Fibroblast of gingiva (primary cell): ENCODE measurements at places on chromosomes 7 and 10.

GRCh38 chr10:5293691-5294550 is 70.8 kb upstream of the UCN3 start:
- DNase-seq = no peak

DNA sequence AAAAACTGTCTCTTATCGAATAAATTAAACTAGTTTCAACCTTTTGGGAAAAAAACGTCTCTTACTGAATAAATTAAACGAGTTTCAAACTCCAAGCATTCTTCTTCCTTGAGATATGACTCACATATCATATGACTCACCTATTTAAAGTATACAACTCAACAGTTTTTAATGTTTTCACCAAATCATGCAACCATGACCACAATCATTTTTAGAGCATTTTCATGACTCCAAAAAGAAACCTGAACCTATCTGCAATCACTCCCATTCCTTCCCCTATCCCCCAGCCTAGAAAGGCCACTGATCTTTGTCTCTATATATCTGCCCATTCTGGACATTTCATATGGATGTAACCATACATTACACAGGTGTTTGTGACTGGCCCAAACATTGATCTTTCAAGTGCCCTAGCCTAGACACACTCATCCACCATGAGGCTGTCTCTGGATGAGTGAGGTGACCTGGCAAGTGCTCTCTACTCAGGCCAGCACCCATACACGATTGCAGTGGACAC is 115.3 kb downstream of the PIP4K2A start:
- DNase-seq = peak; percentile 40

DNA sequence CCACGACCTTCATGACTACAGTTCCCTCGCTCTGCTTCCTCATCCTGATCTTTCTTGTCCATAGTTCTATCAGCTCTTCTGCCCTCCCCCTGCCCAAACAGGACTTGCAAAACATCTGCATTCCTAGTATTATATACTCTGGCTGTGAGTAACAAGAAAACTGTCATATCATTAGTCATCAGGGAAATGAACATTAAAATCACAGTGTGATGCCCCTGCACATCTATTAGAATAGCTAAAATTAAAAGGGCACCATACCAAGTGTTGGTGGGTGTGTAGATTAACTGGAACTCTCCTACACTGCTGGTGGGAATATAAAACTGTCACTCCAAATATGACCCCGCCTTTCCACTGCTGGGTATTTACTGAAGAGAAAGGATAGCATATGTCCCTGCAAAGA is 141.8 kb downstream of the C7orf25 start:
- DNase-seq = no peak

DNA sequence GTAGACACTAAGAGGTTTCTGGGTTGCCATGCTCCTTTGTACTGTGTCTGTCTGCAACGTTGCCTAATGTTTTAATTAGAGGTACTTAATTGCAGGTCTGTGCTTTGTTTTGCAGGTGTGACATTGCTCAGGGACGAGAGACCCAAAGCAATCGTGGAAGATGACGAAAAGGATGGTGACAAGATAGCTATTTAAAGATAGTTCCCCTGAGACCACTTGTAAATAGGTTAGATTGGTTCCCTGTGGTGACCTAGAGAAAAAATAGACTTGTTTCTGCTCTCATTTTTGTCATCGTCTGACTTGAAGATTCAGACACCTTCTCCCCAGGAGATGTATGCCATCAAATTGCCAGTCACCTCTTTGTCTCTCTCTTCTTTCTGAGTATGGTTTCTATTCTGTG is 20.1 kb downstream of the PPP1R17 start:
- DNase-seq = no peak

DNA sequence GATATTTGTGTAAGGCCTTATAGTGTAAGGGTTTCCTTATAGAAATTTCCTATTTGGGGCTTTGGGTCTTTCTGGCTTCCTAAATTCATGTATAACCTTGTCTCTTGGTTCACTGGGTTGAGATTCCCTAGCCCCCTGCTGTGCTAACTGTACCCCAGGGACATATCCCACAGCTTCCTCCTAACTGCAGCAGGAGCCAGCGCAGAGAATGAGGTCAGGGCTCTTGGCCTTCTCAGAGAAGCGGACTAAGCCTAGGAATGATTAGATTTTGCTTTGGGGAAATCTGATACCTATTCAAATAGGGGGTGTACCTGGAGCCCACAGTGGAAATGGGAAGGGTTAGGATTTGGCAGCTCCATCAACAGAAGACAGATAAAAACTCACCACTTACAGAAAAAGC is 138.1 kb upstream of the EFCAB10 start:
- no peak for DNase-seq

DNA sequence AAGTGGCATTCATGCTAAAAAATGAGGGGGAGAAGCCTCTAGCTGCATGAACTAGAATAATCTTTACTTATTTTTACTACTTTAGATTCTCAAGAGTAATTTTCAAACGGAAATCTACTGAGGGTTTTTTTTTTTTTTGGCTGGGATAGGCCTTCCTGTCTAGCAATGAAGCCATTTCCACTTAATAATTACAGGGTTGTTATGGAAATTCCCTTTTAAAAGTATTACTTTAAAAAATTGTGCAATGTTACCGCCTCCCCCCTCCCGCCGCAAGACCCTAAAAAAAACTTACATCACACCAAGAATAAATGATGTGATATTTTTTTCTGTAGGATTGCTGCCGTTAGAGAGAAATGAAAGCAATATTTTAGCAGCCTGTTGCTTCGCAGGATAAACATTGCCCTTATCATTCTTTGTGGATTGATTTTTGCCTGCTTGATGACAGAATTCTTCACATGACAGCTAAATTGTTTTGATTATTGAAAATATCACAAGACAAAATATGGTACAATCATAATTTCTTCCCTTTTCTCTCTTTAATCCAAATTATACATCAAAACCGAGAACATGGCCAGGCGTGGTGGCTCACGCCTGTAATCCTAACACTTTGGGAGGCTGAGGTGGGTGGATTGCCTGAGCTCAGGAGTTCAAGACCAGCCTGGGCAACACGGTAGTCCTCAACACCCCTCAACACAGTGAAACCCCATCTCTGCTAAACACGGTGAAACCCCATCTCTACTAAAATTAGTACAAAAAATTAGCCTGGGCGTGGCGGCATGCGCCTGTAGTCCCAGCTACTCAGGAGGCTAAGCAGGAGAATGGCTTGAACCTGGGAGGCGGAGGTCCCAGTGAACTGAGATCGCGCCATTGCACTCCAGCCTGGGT is 32.8 kb downstream of the ARL4A start:
- no peak for DNase-seq

- no peak for DNase-seq
Observed at GRCh38 chr10:116679351-116679750, 58.6 kb downstream of the PNLIPRP2 start.

DNA sequence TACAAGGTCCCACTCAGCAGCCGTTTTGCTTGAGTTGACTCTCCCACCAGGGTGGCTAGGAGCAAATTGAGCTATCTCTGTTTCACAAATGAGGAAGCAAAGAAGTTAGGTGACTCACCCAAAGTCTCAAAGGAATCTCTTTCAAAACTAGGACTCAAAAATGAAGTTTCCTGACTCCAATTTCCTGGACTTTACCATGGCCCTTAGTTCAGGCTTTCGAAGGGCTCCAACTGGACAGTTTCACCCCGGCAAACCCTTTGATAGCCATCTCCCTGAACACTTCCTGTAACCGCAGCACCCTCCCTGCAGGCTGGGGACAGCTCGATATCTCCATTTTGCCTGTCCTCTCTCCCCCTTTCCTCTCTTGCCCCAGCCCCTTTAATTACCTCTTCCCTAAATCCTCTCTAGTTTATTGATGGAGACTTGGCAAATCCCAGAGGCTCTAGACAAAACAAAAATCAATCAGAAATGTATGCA is 4.7 kb upstream of the AFAP1L2 start:
- DNase-seq = no peak

- DNase-seq = no peak
Observed at GRCh38 chr10:77562742-77563141, 74.9 kb downstream of the KCNMA1 start.

GRCh38 chr10:3995302-3996210 is 210.5 kb upstream of the KLF6 start:
- peak; percentile 21 for DNase-seq

DNA sequence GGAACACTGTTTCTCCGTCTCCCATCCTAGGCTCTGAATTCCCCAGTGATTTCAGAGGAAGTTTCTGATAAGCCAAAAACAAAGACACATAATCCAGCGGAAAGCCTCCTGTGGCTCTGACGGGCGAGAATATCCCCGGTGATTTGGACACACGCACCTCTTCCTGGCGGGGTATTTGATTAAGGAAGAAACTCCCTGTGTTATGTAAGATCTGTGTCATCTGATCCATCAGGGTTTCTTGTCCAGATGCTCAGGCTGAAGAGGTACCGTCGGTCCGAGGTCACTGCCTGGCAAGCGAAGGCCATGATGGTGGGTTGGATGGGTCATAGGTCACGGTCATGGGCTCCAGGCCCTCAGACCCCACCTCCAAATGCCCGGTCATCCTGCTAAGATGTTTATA is 39.6 kb upstream of the DNAJB6 start:
- DNase-seq = no peak

GRCh38 chr10:98047009-98047741 is 16.8 kb upstream of the CRTAC1 start:
- no peak for DNase-seq

GRCh38 chr7:1659696-1660095 is 10.4 kb upstream of the ELFN1 start:
- DNase-seq = peak; percentile 87

DNA sequence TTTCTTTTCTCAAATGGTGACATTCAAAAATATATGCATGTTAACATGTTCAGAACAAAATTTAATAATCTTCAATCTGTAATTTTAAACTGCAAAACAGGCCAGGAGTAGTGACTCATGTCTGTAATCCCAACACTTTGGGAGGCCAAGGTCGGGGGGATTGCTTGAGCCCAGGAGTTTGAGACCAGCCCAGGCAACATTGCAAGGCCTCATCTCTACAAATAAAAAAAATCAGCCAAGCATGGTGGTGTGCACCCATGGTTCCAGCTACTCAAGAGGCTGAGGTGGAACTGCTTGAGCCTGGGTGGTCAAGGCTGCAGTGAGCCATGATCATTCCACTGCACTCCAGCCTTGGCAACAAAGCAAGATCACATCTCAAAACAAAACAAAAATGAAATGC is 394.3 kb downstream of the PARD3 start:
- no peak for DNase-seq

DNA sequence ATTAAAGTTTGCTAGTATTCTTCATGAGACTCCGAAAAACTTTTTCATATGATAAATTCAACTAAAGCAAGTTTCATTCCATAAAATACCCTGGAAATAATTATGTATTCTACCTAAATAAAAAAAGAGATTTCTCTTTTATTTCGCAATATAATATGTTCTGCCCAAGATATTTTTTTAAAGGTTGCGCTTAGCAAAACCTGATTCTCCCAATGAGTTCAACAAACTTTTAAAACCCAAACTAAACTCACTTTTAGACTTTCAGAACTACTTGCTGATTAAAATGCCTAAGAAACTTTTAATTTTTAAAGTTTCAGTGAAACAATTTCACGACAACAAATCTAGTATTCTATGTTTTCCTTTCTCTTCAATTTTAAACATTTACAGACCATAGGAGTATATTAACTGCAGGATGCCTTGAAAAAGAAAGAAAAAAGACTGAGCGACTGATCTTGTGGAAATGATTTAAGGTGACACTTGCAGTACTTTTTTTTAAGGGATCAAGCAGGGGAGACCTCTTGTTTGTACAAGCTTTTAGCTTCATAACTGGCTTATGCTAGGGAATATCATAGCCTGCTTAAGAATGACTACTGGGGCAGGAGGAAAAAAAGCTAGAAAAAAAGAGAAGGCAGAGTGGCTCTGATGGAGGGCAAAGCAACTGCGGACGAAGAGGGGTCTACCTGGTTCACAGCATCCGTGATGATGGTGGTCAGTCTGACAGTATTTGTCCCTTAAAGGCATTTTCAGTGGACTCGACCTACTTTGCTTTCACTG is 1.5 kb downstream of the ZNF800 start:
- no peak for DNase-seq

- peak; percentile 74 for DNase-seq
Observed at GRCh38 chr10:103849880-103850571, 5.3 kb downstream of the SH3PXD2A start.

GRCh38 chr7:136911344-136911743 is 42.9 kb downstream of the CHRM2 start:
- DNase-seq = peak; percentile 3

DNA sequence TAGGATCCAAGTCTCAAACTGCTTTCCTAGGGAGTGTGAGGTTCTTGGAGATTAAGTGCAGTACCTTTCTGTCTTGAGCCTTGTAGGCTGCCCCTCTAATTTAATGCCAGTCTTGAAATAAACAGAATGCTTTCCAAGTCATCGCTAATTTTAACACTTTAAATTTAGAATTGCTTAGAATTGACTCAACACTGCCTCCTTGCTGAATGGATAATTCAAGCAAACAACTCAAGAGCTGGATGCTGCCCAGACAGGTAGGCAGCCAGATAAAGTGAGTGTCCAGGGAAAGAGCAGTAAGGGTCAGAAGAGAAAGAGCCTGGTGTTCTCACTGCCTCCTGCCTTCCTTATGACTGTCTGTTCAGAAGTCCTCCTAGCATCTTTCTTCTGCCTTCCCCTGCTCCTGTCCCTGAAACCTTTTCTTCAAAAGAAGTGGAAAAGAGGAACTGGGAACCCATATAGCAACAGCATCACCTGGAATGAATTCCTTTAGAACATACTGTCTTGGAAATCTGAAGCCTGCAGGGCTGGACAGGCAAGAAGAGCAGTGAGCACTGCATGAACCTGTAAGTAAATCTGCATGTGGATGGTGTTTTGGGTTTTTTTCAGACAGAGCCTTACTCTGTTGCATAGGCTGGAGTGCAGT is 3.1 kb upstream of the GOT1 start:
- DNase-seq = no peak

GRCh38 chr7:103349805-103350204 is 2.4 kb downstream of the PSMC2 start:
- no peak for DNase-seq

DNA sequence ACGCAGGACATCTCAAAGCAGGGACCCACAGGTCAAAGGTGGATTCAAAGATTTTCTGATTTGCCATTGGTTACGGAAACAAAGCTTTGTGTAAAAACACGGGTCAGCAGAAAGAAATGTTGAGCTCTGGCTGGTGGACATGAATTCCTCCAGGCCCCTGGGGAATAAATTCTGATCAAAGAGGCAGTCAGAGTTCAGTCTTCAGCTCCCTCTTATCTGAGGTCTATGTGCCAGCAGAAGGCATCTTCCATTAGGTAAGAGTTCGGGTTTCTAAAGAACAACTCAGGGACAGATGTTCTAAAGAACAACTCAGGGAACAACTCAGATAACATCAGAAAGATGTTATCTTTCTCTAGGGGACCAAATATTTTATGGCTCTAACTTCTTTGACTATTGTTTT is 64.9 kb upstream of the PALS2 start:
- DNase-seq = no peak

- DNase-seq = no peak
Observed at GRCh38 chr7:85828614-85829013, 641.8 kb upstream of the SEMA3D start.

- DNase-seq = peak; percentile 96
Observed at GRCh38 chr10:79320820-79321493, 26.3 kb upstream of the PPIF start.
